ENCODE measurements at places on chromosomes 5 and 9. TPM values are rescaled to one million over a fixed set of nuclear protein-coding genes. Genes with fewer than 3 reads are reported as not detected.

FOXD4L4 gene
- 0.16 TPM for total RNA-seq

RIMOC1 gene
- total RNA-seq, result 47.7 TPM

ENHO gene
- 12.0 TPM for total RNA-seq

GPR150 gene
- total RNA-seq, result not detected

C5orf58 gene
- total RNA-seq, result not detected

CDC37L1 gene
- 9.4 TPM for total RNA-seq

FAM151B gene
- 2.0 TPM for total RNA-seq

- DNase-seq, result no peak
Observed at GRCh38 chr9:2810420-2811075, 33.3 kb downstream of the PUM3 start.

GRCh38 chr9:113475992-113476391 is 12.5 kb downstream of the RGS3 start:
- no peak for DNase-seq

- DNase-seq, result no peak
Observed at GRCh38 chr5:137938751-137939143, 49.5 kb downstream of the PKD2L2 start.

GRCh38 chr9:92759446-92759845 is 5.2 kb downstream of the BICD2 start:
- DNase-seq, result no peak

DNA sequence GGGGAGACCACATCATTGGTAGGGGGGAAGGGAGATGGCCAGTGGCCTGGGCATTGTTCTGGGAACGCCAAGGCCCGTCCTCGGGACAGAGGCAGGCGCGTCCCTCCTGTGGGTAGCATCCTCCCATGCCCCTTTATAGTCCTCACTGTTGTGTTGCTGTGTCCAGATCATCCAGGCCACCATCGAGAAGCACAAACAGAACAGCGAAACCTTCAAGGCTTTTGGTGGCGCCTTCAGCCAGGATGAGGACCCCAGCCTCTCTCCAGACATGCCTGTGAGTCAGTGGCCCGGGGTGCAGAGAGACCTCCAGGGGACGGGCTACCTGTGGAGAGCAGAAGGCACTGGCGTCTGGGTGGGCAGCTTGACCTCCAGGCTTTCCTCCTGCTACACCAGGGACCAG is 38.4 kb upstream of the SUSD3 start:
- no peak for DNase-seq

- no peak for DNase-seq
Observed at GRCh38 chr5:124952079-124952478, 205.6 kb upstream of the ZNF608 start.

DNA sequence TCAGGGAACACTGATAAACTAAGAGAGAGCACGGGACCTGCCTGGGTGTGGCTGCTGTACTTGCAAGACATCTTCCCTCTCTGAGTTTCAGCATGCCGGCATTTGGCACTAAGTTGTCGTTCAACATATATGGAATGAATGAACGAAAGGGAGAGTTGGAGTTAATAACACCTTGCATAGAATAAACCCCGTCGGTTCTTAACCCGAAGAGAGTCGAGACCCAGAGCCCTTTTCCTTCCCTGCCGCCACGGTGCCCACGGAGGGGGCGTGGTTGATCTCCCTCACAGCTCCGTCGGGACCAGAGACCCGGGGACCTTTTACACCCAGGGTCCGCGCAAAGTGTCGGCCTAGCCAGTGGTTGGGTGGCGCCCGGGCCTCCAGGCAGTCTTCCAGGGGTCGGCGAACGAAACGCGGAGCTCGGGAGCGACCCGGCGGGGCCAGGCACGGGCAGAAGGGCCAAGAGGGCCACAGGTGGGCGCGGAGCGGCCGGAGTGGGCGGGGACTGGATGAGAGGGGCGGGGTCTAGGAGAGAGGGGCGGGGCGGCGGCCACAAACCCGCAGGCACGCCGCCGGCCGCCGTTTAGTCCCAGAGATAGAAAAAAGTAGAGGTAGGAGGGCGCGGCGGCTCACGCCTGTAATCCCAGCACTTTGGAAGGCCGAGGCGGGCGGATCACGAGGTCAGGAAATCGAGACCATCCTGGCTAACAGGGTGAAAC is 735 bp upstream of the RPL26L1 start:
- DNase-seq, result peak; percentile 59

GRCh38 chr5:145848854-145849253 is 13.7 kb upstream of the PRELID2 start:
- no peak for DNase-seq

GRCh38 chr5:31921852-31922305 is 252.2 kb downstream of the GOLPH3 start:
- DNase-seq, result no peak

Measured in neural crest cell (in vitro differentiated cells).